ENCODE measurements at places on chromosomes 16 and 17.
A peak's percentile ranks its signal among the peaks of the same experiment; 100 is the strongest.

DNA sequence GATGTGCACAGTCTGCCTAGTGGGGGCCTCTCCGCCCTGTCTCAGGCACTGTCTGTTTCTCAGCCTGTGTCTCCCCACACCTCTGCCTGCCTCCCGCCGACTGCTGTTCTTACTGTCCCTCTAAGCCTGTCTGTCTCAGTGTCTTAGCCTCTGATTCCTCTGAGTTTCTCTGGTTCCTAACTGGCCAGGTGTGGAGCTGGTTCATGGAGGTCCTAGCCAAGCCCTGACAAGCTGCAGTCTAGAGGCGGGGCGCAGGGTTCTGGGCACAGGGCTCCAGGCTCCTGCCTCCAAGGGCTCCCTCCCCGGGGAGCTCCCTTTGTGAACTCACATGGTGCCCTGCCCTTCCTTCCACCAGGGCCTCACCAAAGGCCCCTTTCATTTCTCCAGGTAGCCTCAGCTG, 19.4 kb downstream of the C17orf100 start:
- no peak for DNase-seq

- no peak for DNase-seq
Measured at GRCh38 chr17:61786088-61786487, 77.2 kb downstream of the BRIP1 start.

DNA sequence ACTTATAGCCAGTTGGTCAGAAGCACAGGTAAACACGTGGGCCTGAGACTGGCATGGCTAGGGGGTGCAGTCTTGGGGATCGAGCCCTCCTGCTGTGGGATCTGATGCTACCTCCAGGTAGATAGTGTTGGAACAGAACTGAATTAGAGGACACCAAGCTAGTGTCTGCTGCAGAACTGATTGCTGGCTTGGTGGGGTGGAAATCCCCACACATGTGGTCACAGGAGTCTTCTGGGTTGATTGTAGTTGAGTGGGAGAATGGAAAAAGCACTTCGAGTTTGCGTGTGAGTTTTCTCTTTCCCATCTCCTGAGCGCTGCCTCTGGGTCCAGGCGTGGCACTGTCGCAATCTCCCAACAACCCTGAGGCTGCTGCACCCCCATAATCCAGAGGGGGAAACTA, 8.0 kb upstream of the SPATA32 start:
- DNase-seq: no peak

- no peak for DNase-seq
Measured at GRCh38 chr16:86073763-86074493, 175.0 kb downstream of the IRF8 start.

DNA sequence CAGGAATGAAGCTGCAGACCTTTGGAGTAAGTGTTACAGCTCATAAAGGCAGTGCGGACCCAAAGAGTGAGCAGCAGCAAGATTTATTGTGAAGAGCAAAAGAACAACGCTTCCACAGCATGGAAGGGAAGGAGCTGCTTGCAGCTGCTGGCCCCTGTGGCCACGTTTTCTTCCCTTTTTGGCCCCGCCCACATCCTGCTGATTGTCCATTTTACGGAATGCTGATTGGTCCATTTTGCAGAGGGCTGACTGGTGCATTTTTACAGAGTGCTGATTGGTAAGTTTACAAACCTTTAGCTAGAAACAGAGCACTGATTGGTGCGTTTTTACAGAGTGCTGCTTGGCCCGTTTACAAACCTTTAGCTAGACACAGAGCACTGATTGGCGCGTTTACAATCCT, 841.5 kb downstream of the CDH11 start:
- no peak for DNase-seq

DNA sequence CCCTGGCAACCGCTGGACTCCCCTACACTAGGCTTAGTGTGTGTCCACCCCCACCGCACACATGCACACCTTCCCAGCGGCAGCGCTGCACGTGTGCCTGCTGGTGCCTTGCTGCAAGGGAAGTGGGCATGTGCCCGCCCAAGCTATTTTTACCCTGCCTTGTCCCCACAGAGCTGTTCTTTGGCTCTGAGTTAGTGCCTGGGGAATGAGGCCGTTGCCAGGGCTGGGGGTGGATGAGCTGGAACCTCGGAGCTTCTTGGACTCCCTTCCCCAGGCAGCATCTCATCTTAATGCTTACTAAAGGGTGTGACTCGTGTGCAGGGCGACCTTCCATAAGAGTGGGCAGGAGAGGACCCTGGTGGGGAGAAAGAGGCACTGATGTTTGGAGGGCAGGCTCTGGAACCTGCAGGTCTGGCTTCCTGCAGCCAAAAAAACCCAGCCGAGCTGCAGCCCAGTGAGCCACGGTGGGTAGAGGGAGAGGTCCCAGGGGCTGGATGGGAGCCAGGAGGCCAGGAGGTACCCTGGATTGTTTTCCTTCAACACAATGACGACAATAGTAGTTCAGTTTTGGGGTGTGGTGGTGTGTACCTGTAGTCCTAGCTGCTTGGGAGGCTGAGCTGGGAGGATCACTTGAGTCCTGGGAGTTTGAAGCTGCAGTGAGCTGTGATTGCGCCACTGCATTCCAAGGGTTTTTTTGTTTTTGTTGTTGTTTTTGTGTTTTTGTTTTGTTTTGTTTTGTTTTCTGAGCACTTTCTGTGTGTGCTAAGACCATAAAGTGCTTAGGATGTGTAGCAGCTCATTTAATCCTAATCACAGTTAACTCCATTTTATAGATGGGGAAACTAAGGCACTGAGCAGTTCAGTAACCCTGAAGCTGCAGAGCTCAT, 119.1 kb downstream of the RAB11FIP4 start:
- DNase-seq: no peak

GRCh38 chr17:21374441-21375161, 1.6 kb upstream of the KCNJ12 start:
- no peak for DNase-seq

DNA sequence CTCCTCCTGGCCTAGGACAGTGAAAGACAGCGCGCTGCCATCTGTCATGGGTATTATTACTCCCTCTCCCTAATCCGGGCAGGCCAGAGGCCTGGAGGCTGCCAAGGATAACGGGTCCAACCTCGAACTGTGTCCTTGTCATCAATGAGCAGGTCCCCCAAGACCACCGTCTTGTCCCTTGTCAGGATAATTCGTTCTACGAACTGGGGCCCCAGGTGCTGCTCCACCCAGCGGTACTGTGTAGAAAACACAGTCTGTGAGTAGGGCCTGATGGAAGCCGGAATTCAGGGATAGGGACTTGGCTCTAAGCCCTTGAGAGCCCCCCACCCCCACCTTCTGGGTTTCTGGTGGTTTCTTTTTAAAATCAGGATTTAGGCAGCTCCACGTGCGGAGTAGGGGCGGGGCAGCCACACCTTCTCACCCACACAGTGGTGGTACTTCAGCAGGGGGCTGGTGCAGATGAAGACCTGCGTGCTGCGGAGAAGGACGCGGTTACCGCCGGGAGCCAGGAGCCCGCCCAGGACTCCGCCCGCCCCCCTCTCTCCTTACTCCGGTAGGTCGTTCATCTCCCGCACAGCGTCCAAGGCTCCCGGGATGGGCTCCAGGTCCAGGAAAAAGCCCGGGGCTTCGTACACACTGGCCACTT, 787 bp downstream of the NT5C start:
- DNase-seq: peak; percentile 57

- no peak for DNase-seq
Measured at GRCh38 chr16:75908331-75909117, 182.2 kb upstream of the CPHXL start.

DNA sequence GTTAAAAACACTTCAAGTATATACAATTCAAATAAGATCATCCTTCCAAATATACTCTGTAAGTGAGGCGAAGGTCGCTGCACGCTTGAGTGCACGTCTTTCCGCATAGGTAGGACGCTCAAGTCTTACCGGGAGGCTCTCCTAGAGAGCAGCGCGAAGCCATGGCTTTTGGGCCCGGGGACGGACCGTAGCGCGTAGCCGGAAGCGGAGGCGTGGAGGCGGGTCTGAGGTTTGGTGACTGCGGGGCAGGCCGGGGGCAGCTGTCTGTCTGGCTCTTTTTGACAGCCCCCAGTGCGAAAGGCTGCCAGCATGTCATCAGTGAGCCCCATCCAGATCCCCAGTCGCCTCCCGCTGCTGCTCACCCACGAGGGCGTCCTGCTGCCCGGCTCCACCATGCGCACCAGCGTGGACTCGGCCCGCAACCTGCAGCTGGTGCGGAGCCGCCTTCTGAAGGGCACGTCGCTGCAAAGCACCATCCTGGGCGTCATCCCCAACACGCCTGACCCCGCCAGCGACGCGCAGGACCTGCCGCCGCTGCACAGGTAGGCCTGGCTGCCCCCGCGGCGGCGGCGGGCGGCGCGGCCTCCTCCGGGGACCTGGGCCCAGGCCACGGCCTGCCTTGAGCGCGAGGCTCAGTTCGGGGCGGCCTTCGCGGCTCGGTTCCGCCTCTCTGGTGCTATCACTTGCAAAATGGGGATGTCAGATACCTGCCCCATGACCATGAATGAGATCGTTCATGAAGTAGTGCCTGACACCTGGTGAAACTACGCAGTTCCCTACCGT, at the start of gene LONP2:
Gene LONP2, plus strand, starts transcription at position 221 of the 783 bp plus-strand sequence. Its CDS starts 89 bp downstream, at position 310.
- DNase-seq: peak; percentile 74

GRCh38 chr16:67766291-67766690, 40.1 kb downstream of the RANBP10 start:
- DNase-seq: no peak

DNA sequence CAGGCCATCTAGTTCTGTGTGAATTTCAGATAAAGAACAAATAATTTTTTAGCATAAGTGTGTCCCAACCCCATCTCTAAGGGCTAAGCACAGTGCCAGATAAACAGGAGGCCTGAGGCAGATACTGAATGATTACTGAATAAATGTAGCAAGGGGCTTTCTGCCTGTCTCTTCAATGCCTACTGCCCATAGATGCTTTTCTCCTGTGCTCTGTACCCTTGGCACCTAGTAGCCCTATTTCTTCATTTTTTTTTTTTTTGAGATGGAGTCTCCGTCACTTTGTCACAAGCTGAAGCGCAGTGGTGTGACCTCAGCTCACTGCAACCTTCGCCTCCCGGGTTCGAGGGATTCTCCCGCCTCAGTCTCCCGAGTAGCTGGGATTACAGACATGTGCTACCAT, 25.3 kb downstream of the IGFBP4 start:
- DNase-seq: no peak

DNA sequence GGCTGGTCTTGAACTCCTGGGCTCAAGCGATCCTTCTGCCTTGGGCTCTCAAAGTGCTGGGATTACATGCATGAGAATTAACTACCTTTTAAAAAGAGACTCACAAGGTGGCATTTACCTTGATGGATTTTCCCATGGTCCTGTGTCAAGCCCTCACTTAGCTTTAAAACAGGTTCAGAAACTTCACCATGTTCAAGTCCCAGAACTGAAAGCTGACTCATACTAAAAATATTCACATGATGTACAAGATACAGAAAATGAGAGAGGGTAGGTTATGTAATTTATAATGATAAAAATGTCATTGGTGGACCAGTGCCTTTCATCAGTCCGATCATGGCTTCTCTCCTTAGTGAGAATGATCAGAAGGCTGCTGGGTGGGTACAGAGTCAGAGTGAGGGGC, 4.3 kb upstream of the AKAP1 start:
- DNase-seq: no peak

GRCh38 chr16:64617836-64618476, 503.9 kb downstream of the CDH11 start:
- no peak for DNase-seq

- DNase-seq: no peak
Measured at GRCh38 chr17:82655038-82655479, 6.8 kb upstream of the WDR45B start.

GRCh38 chr16:70476272-70477020, 22.1 kb downstream of the FCSK start:
- DNase-seq: no peak

- DNase-seq: no peak
Measured at GRCh38 chr16:77470851-77471250, 36.0 kb upstream of the ADAMTS18 start.

GRCh38 chr17:81867170-81867990, 3.8 kb downstream of the ARHGDIA start:
- DNase-seq: no peak

Measured in AML-193 (cell line).